Stimulated activated CD4-positive, alpha-beta T cell treated with anti-CD3 and anti-CD28 coated beads, TNF-alpha, amount 100 ng/mL, for 1 hour (primary cell): ENCODE measurements at places on chromosomes 4 and X.

GRCh38 chrX:2145692-2146367, 354.9 kb downstream of the DHRSX start:
- DNase-seq, result no peak

DNA sequence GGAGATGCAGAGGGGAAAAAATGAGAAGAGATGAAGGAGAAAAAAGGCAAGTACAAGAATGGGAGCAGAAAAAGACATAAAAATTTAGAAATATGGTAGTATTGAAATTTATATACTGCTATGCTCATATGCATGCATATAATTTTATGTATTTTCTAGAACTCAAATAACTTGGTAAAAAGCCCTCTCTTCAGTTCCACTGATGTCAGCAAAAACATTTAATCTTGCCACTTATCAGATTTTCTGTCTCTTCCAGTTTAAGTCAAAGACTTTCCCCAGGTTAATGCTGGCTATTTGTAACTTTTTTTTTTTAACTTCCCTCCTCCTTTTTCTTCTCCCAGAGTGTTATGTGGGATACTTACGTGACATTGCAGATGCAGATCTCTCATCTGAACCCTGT, 617.5 kb upstream of the CPEB2 start:
- no peak for DNase-seq

- no peak for DNase-seq
Observed at GRCh38 chr4:108959491-108959890, 196.6 kb upstream of the ETNPPL start.

DNA sequence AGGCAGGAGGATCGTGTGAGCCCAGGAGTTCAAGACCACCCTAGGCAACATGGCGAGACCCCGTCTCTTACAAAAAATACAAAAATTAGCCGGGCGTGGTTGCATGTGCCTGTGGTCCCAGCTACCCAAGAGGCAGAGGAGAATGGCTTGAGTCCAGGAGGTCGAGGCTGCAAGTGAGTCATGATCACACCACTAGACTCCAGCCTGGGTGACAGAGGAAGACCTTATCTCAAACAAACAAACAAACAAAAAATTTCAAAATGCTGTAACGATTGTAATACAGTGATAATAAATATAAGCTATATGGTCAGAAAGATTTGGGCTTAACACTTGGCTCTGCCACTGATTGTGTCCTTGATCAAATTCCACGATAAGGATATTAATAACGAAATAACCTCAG, 24.2 kb downstream of the SLC25A4 start:
- DNase-seq, result no peak

GRCh38 chr4:178275671-178276360, 833.6 kb upstream of the AGA start:
- no peak for DNase-seq

DNA sequence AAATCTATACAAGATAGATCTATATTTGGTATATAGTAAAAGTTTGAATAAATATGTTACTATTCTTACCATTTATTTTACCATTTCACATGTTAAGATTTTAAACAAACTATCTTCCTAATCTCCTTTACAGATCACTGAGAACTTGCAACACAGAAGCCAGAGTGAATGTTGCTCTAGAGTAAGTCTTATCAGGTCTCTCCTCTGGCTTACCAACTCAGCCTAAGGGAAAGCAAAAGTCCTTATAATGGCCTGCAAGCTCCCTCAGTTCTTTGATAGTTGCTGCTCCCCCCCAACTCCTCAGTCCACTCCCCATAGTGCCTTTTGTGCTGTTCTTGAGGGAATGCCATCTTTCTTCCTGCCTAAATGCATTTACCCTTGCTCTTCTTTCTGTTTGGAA, 25.7 kb upstream of the SLC7A11 start:
- DNase-seq, result no peak
